Stimulated activated CD4-positive, alpha-beta T cell treated with anti-CD3 and anti-CD28 coated beads, Interleukin-2, amount 100 ng/mL, for 4 hours (primary cell): ENCODE measurements at places on chromosomes 13 and 19.
A peak's percentile ranks its signal among the peaks of the same experiment; 100 is the strongest.

GRCh38 chr13:39196965-39197646 lies 158.8 kb downstream of the NHLRC3 start:
- DNase-seq = no peak

GRCh38 chr13:100035936-100036335 lies 53.0 kb upstream of the PCCA start:
- no peak for DNase-seq

DNA sequence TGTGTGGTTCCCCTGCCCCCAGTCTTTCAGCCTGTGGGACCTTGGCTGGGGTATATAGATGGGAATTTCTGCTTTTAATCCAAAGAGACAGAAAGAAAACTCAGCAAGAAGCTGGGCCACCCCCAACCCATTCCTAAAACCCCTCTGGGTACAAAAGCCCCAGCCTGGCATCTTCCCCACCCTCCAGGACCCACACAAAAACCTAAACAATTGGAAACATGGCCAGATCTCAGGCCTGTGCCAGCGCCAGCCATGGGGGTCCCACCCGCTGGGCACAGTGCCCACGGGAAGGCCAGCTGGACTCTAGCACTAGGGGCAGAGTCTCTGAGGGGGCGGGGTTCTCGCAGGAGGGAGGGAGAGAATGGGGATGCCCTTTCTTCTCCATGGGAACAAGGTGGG lies 8.6 kb downstream of the LYL1 start:
- DNase-seq = no peak

- DNase-seq = peak; percentile 31
These were observed 11.6 kb upstream of the ASF1B start for GRCh38 chr19:14147797-14148605.

GRCh38 chr19:955803-956765 lies 28.1 kb upstream of the WDR18 start:
- DNase-seq = no peak

DNA sequence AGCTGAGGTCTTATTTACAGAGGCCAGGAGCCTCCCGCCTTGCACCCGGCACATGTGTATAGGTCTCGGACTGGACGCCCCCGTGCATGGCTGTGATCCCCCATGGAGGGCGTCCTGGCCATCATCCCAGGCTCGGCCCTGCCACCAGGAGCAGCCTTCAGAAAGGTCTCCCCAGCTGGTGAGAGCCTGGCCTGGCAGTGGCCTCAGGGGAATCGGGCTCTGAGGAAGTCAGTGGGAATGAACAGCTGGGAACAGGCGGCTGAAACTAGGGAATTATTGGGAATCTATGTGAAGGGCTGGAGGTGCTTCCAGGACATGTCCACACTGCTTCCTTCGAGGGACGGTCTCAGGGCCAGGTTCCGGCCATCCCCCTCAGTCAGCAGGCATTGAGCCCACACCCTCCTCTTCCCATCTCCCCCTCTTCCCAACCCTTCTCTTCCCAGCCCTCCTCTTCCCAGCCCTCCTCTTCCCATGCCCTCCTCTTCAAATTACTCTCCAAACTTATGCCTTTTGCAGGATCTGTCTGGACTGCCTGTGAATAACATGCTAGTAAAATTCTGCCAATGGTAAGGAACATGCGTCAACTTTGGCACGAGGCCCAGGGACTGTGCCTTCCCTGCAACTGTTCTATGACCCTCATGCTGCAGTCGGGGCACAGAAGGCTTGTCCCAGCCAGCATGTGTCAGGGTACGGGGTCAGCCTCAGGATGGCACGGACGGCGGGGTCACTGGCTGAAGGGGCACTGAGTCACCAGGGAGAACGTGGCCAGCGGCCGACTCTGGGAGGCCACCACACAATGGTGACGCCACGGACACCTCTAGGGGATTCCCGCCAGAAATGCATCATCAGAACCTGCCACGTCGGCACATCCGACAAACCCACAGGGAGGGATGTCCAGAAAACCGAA lies 24.2 kb upstream of the C13orf46 start:
- no peak for DNase-seq

- no peak for DNase-seq
These were observed 371.4 kb upstream of the SLC10A2 start for GRCh38 chr13:103437651-103438050.

DNA sequence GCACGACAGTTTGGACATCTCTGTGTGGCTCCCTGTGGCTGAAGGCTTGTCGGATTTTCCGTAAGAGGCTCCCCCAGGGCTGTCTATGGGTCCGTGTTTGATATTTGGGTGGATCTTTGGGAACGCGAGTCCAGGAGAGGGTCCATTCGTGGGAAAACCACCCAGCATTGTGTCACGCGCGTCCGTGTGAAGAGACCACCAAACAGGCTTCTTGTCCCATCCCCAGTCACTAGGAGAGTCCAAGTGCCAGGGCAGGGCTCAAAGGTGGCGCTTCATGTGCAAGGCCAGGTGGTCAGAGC lies 2.4 kb downstream of the KLF1 start:
- DNase-seq = no peak

- DNase-seq = no peak
These were observed 3.8 kb downstream of the CD22 start for GRCh38 chr19:35332817-35333216.

DNA sequence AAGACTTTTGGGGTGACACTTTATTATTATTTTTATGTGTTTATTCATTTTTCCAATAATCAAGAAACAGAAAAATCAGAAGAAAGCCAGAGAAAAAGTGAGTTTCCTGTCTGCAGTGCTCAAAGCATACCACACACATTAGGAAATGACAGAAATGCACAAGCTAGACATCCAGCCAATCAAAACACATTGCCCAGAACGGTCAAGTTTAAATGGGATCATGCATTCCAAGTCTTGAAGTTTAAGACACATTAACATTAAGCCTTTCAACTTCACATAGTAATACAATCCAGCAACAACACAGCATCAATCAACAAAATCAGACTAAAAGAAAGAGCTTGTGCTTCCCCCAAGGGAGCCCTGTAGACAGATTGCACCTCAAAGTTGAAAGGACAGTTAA lies 28.7 kb upstream of the MEDAG start:
- DNase-seq = no peak

DNA sequence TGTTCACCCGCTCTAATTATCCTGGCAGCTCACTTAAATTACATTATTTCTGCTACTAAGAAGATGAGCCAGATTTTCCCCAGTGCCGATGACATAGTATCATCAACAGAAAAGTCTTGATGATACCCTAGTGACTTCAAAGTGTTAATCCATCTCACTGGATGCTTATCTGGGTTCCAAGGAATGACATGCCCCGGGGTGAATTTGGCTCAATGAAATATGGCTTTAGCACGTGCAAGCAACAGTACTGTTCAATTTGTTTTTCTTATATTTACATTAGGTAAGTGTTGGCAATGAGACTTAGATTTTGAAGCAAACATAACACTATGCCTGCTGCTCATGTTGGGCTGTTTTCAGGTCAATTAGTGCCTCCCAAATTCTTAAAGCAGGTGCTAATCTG lies 548.2 kb upstream of the SLITRK1 start:
- no peak for DNase-seq

GRCh38 chr13:36163809-36164308 lies 32.7 kb upstream of the DCLK1 start:
- no peak for DNase-seq

DNA sequence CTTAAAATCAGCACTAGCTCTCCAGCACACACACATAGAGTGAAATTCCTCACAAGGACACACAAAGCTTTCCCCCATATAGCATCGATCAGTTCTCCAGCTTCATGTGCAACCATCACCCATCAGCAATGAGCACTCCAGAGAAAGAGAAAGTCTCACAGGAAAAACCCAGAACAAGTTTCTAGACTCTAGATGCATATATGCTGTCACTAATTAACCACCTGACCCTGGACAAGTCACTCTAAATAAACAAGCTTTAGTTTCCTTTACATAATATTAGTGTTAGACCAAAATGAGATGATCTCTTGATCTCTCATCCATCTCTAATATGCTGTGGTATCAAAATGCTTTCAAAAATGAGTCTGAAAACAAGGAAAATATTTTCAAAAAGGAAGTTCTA lies 81.2 kb downstream of the TBC1D4 start:
- no peak for DNase-seq

DNA sequence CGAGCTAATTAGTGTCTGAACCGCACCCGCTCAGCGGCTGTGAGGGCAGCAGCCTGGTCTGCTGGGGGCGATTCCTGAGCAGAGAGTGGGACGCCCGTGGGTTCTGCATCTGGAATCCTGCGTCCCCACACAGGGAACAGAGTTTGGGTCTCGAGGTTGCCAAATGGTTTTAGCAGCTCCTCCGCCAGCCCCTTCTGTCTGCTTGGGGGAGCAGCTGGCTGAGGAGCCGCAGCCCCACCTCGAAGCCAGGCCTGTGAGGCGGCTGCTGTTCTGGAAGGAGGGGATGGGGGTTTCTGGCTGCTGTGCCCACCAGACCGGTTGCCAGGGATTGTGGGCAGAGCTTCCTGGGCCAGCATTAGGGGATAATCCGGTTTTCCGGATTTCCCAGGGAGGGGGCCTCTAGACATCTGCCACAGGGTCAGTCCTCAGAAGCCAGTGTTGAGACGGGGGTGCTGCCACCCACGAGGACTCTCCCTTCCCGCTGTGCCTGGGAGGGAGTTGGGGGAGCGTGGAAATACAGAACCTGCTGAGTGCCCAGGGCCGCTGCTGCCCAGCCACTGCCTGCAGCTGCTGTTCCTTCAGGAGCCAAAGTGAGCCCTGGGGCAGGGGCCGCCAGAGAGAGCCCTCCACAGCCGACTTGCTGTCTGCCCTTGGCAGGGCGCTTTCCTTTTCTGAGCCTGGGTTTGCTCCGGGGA lies 2.0 kb downstream of the CDC34 start:
- no peak for DNase-seq

GRCh38 chr13:50915565-50915964 lies 6.0 kb downstream of the RNASEH2B start:
- DNase-seq = no peak

DNA sequence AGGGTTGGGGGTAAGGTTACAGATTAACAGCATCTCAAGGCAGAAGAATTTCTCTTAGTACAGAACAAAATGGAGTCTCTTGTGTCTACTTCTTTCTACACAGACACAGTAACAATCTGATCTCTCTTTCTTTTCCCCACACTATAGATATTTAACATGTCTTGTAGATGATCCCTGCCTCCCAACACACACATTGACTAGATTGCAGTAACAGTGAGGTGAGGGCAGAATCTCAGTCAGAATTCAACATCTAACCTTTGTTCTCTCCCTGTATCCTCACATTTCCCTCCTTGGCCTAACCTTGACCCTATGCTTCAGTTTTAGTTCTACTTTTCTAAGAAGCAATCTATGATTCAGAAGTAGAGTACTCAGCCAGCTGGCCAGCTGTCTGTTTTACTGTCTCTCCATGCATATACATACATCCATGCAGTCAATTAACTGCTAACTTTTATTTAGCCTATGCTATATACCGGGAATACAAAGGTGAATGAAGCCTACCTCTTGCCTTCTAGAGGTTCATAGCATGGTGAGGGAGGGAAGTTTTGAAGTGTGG lies 18.1 kb downstream of the DNAJC15 start:
- no peak for DNase-seq

DNA sequence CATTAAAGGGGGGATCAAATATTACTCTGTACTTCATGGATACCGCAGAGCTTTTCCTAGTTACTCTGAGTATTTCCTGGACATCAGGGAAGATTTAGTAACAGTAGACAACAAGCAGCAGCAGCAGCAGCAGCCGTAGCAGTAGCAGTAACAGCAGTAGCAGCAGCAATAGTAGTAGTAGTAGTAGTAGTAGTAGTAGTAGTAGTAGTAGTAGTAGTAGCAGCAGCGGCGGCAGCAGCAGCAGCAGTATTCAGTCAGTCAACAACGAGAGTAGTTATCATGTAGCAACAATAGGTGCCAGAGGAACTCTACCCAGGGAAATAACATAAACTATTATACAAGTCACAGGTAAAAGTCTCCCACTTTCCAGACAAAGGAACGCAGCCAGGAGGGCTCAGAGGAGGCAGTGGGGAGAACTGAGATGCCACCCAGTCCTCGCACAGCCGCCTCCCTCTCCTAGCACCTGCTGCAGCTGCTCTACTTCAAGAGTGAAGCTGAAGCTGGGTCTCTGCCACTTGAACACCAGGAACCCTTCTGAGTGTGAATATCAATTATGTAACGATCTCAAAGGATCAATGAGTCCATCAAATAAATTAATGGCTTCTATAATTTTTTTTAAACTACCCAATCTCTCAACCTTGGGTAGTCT lies 1.3 kb upstream of the DOCK9 start:
- DNase-seq = no peak

- DNase-seq = no peak
These were observed 11.1 kb upstream of the NANOS3 start for GRCh38 chr19:13865571-13866462.

GRCh38 chr13:47831265-47831664 lies 169.8 kb downstream of the SUCLA2 start:
- DNase-seq = no peak

- peak; percentile 35 for DNase-seq
These were observed 1.3 kb downstream of the BICRA start for GRCh38 chr19:47609906-47610894.

DNA sequence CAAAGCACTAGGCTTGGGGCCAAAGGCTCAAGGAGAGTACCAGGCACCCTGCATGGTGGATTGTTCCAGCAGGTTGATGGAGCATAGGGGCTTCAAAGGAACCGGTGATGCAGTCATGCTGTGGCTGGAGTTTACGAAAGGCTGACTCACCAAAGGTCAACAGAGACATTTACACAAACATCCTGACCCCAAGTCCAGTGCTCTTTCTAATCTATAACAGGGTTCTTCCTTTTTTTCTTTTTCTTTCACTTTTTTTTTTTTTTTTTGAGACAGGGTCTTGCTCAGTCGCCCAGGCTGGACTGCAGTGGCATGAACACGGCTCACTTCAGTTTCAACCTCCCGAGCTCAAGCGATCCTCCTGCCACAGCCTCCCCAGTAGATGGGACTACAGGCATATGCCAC lies 35.6 kb upstream of the TPTE2 start:
- DNase-seq = no peak

DNA sequence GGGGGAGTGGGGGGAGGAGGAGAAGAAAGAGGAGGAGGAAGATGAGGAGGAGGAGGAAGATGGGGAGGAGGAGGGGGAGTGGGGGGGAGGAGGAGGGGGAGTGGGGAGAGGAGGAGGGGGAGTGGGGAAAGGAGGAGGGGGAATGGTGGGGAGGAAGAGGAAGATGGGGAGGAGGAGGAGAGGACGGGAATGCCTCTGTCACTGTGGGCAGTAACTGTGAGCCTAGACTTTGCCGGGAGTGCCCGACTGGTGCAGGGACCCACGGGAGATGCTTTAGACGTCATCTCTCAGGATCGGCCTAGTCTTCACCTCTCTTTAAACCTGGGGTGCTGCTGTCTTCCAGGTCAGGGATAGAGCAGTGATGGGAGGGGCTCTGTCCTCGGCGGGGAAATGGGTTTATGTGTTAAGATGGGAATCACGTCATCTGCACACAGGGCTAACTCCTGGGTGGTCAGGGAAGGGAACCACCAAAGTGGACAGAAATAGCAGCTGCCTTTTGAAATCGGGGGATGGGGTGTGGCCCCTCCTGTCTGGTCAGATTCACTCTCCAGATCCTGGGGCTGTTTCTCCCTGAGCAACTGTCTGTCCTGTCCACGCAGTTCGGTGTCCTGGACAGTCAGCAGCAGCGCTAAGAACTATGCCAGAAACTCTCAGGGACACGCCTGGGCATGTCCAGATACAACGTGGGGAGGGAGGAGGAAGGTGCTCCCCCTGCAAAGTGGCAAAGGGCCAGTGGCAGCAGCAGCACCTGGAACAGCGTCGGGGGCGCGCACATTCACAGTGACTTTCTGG lies 26.9 kb downstream of the GAS6 start:
- DNase-seq = no peak

GRCh38 chr13:113776231-113777125 lies 17.5 kb downstream of the TMEM255B start:
- no peak for DNase-seq
